ENCODE measurements at places on chromosomes 6 and 20. TPM values are rescaled to one million over a fixed set of nuclear protein-coding genes. Genes with fewer than 3 reads are reported as not detected.

- DNase-seq: no peak
Measured at GRCh38 chr20:33843854-33844253, 32.7 kb downstream of the CHMP4B start.

DNA sequence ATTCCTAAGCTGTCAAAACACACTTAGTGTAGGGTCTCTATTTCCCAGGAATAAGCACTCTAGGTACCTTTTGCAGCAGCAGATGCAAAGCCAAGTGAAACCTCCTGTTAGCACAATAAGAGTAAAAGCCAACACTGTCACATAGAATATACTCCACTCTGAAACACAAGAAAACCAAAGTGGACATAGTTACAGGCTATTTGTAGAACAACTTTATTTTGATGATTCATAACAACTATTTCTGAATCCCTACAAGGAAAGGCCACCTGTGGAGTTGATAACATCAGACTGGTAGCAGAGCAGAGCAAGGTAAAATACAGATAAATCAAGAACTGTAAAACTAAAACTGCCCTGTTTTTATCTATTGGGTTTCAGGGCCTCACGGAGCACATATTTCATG is 59.7 kb downstream of the ALDH5A1 start:
- DNase-seq: no peak

Gene OPRL1
- 2.6 TPM for total RNA-seq

Gene CPNE1
- 296 TPM for total RNA-seq

GRCh38 chr6:129369737-129370136 is 340.2 kb downstream of the ARHGAP18 start:
- no peak for DNase-seq

Gene MUC22
- total RNA-seq: not detected

Measured in activated naive CD8-positive, alpha-beta T cell treated with anti-CD3 and anti-CD28 coated beads, Interleukin-2, amount 10 ng/mL, durations not matched to agents 7 days and 5 days (primary cell).